ENCODE measurements at places on chromosomes 5 and 9. TPM values are rescaled to one million over a fixed set of nuclear protein-coding genes. Genes with fewer than 3 reads are reported as not detected.

- H3K36me3 ChIP-seq = peaks cover 2% of the 10 kb centered on the region
- H3K27ac ChIP-seq = no peak overlapping the region
- H3K4me1 ChIP-seq = peaks cover 6% of the 10 kb centered on the region
- H3K27me3 ChIP-seq = peaks cover 2% of the 10 kb centered on the region
- DNase-seq = no peak
Measured at GRCh38 chr5:14481349-14481748, 100.2 kb upstream of the OTULINL start.

- peak; percentile 8 for DNase-seq
- H3K27me3 ChIP-seq = no peaks in the 10 kb centered on the region
- peak overlapping the region; percentile 99 for H3K27ac ChIP-seq
- H3K4me3 ChIP-seq = peak overlapping the region; percentile 99
- peaks cover 41% of the 10 kb centered on the region for H3K4me1 ChIP-seq
Measured at GRCh38 chr9:133374612-133375115, 1.2 kb downstream of the SURF4 start.

GRCh38 chr9:106972082-106972481 is 109.1 kb downstream of the ZNF462 start:
- DNase-seq = no peak
- H3K27ac ChIP-seq = no peak overlapping the region
- H3K27me3 ChIP-seq = no peaks in the 10 kb centered on the region
- no peaks in the 10 kb centered on the region for H3K4me1 ChIP-seq

Gene IFNB1
- total RNA-seq = 0.23 TPM

Measured in activated T-helper 1 cell treated with anti-CD3 and anti-CD28 coated beads, Interleukin-12 subunit alpha, Interleukin-12 subunit beta, Interleukin-2, Interleukin-4 antibody, amounts not matched to agents 30 ng/mL and 10 ng/mL and 1 ng/mL, durations not matched to agents 14 hours and 24 hours and 36 hours (primary cell).